Neuronal stem cell (in vitro differentiated cells): ENCODE measurements at places on chromosomes 12 and 14.

- no peak for DNase-seq
Measured at GRCh38 chr14:44833376-44834060, 128.2 kb downstream of the KLHL28 start.

- DNase-seq: no peak
Measured at GRCh38 chr12:104858611-104859543, 99.2 kb downstream of the SLC41A2 start.

- no peak for DNase-seq
Measured at GRCh38 chr14:26233118-26233517, 364.7 kb downstream of the NOVA1 start.

DNA sequence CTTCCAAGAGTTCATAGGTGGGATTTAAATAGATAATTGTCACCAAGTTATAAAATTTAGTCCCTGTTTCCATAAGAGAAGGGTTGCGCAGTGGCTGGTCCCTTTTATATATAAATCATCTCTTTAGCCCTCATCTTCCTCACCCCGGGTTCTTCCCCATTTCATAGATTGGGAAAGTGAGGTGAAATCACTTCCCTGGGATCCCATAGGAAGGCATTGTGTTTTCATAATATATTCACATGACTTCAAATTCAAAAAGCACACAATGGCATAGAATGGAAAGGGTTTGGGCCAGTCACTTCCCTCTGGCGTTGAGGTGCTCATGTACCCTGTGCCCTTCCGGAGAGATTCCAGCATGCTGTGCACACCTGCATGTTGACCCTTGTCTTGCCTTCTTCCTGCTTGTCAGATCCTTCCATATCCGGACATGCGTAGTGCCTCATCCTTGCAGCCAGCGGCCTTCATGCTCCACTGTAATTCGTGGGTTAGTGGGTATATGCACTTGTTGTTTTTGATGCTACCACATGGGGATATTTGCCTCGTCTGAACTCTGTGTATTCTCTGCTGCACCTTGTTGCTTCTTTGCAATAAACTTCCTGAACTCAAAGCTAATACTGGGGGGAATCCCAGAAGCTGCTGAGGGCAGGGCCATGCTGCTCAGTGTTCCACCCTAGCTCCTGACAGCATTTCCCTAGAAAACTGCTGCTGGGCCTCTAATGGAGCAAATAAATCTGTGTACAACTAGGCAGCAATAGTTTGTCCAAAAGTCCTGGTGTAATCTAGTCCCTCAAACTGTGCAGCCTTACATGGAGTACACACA, 59.6 kb downstream of the ANAPC7 start:
- no peak for DNase-seq

GRCh38 chr14:68398370-68398769, 394.5 kb downstream of the ZFP36L1 start:
- no peak for DNase-seq

- no peak for DNase-seq
Measured at GRCh38 chr12:1842905-1843640, 22.7 kb downstream of the LRTM2 start.

- no peak for DNase-seq
Measured at GRCh38 chr14:64891839-64892375, 12.2 kb upstream of the SPTB start.

- DNase-seq: no peak
Measured at GRCh38 chr12:130969223-130969622, 15.5 kb downstream of the ADGRD1 start.

- DNase-seq: no peak
Measured at GRCh38 chr12:95173392-95174251, 43.6 kb downstream of the FGD6 start.

DNA sequence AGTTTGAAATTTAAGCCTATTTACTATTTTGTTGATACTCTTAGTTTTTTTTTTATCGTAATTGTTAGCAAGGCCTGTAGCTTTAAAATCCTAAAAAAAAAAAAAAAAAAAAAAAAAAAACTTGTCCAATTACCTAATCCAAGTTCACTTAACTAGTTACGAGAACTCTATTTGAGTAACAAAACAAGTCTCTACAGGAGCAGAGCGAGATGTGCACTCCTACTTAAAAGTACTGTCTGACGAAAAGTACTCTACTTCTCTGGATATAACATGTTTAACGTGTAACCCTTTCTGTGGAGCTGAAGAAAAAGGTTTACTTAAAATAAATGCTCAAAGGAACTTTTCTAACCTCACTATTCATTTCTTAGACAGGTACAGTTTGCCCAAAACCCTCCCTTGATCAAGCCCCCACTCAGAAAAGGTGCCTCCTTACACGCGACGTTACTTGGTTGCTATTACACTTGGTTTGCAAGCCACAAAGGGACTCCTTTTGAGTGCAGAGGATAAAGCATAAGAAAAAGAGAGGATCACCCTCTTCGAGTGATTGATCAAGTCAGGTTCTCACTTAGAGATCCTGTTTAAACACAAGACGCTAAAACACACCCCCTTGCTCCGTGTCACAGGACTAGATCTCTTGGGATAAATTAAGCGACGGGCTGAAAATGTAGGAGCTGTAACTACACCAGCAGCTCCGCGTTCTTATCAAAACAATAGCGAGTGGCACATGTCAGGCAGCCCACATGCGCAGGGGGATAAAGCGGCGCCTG, 2.2 kb downstream of the BAZ1A start:
- peak; percentile 2 for DNase-seq

- DNase-seq: peak; percentile 46
Measured at GRCh38 chr12:632102-632696, 31.0 kb downstream of the NINJ2 start.

DNA sequence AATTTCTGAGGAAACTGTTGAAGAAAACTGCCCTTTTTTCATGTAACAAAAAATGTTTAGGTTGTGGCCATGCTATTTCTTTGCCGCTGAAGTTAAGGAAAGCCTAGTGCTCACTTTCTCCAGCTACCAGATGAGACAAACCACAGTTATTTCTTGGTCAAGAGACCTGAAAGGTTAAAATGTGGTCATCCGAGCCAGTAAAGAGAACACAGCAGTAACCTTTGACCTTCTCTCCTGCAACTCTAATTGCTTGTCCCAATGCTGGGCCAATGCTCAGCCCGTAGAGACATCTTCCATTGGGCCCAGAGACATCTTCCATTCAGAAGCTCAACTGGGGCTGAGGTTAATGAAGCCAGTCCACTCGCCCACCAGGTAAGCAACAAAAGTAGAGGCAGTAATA, 109.8 kb upstream of the CPSF6 start:
- no peak for DNase-seq

DNA sequence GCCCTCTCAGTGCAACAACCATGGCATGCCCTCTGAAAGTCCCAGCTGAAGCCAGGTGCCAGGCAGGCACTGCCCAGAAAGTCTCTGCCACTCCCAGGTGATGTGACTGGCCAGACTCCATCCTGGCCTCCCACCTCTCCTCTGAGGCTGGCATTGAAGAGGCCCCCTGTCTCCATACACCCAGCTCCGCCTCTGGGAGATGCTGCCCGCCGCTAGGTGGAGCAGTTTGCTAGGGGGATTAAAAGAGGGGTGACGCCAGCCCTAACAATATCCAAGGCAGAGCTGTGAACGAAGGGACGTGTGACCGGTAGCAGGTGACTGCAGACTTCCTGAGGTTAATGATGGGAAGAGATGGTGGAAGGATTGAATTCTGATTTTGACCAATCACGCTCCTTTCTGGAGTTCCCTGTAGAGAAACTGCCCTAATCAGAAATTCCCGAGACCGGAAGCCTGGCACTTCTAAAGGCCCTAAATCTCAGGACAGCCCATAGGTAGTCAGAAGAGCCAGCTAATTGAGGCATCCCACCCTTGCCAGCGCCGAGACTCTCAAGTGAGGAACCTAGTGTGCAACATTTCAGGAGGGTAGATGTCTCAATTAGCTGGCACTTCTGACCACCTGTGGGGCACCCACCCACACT, 8.3 kb upstream of the PLEK2 start:
- no peak for DNase-seq

DNA sequence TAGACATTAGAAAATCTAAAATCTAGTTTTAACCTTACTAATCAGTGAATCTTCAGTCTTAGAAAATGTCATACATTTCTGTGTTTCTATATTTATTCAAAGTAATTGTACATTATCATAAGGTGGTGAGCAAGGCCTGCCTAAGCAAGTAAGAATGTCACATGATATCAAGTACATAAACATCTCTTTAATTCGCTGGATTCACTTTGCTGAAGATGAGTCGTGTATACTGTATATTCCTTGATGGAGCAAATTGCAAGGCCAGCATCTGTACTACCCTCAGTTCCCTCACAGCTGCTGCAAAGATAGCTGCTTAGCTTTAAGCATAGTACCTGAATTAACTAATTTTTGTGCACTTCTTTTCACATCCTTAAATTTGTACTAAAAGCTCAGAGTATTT, 8.5 kb upstream of the AK7 start:
- no peak for DNase-seq

GRCh38 chr12:633731-634130, 29.5 kb downstream of the NINJ2 start:
- DNase-seq: no peak

- DNase-seq: no peak
Measured at GRCh38 chr14:100875861-100876590, 27.5 kb downstream of the RTL1 start.

DNA sequence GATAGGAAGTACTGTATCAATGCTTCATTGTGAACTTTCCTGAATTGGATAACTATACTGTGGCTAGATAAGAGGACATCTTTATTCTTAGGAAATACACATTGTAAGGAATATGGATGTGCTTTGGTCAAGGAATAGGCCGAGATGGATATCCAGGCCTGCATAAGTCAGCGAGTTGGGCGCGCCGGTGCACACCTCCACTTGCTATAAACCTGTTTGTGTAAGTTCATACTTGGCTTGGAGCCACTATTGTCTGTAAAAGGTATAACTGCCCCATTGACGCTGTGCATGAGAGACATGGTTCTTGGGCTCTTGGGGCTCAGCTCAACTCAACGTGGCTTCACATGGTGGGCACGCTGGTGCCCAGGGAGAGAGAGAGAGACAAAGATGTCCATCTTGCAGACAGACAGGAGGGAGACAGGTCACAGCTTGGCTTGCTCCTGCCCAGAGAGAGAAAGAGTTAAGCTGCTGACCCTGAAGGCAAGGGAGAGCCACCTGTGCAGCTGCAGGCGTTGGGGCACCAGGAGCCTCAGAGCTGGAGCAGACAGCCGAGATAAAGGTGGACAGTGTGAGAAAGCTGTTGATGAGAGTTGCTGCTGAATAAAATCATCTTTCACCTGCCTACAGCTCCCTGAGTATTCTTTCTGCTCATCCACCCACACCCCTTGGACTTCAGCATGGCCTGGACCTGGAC, 34.1 kb upstream of the COCH start:
- no peak for DNase-seq

- DNase-seq: no peak
Measured at GRCh38 chr12:43921666-43922337, 85.9 kb downstream of the TMEM117 start.

DNA sequence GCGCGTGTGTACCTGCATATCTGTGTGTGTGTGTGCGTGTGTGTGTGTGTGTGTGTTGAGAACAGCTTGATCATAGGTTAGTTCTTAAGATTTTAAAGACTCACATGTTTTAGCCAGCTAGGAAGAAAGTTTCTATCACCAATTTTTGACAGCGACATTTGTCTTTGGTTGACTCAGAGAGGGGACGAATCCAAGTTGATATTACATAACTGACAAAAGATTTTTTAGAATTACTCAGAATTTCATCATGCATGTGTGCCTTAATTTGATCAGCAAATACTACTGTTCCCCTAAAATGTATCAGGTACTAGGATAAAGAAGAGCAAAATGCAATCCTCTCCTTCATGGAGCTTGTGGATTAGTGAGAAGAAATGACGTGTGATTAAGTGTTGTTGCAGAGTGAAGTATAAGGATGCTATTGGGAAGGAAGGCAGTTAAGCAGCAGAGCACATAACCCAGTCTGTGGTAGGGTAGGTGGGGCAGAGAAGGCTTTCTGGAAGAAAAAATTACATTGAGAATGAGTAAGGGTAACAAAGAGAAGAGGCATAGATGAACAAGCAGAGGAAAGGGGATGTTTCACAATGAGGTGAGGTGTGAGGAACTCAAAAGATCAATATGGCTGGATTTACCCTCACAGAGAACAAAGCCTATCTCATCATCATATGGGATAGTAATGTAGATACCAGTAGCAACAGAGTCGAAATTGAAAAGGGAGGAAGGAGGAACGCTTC, 77.5 kb downstream of the ELK3 start:
- DNase-seq: no peak

DNA sequence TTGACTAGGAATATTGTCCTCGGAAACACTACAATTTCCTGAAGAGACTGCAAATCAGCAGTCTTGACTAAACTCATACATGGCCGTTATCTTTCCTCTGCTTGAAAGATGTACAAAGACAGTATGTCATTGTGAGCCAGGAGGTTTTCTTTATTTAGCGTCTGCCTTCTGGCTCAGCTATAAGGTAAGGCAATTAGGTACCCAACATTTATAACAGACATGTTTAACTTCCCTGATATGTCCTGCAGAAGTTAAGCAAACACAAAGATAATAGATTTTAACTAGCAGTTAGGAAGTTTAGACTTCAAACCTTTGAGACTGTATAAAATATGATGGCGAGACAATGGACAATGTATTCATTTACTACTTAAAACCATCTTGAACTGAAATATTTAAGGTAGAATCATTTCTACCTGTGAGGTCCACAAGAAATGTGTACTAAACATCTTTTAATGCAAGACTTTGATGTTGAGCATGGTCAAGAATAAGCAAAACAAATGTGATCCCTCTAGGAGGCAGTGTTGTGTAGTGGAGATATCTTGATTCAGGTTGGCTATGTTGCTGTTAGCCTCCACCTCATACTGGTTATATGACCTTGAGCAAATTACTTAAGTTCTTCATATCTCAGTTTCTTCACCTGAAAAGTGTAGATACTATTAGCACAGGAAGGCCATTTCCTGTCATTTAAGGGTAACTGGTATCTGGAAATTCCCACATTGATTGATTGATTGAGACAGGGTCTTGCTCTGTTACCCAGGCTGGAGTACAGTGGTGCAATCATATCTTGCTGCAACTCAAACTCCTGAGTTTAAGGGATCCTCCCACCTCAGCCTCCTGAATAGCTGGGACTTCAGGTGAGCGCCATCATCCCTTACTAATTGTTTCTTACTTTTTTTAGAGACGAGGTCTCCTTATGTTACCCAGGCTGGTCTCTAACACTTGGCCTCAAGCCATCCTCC, 96.3 kb upstream of the EEA1 start:
- DNase-seq: no peak

DNA sequence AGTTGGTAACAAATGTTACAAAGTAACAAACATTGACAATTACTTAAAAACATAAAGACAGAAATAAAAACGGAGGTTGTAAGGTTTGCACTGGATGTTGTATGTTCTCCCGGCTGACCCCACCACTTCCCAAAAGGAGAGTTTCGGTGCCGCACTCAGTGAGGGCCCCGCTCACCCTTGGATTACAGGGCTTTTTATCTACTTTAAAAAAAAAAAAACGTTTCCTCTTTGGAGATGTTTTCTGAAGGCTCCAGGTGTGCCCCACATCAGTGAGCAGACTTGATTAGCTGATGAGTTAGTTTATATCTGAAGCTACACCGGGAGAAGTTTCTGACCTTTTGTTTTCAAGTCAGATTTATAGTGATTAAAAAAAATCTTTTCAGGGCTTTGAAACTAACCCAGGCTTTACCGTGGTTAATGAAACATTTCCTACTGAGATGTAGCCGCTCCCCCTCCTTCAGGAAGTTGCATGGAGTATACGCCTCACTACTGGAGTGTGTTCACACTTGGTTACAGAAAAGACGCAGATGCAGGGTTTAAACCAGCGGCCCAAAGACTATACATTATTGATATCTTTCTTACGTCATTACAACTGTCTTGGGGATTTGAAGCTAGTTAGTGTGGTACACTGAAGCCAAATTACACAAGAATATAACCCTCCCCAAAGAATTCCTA, 38.0 kb upstream of the BCL7A start:
- no peak for DNase-seq
